Stromal cell of bone marrow (primary cell): ENCODE measurements at places on chromosomes 6 and 20.

DNA sequence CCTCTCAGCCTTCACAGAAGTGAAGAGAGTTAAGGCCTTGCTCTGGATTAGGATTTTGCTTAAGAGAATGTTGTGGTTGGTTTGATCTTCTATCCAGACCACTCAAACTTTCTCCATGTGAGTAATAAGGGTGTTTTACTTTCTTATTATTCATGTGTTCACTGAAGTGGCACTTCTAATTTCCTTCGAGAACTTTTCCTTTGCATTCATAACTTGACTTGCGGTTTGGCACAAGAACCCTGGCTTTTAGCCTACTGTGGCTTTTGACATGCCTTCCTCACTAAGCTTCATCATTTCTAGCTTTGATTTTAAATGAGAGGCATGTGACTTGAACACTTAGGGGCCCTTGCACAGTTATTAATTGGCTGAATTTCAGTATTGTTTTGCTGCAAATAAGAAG is 166.1 kb upstream of the OPRM1 start:
- DNase-seq = no peak

- DNase-seq = peak; percentile 36
Measured at GRCh38 chr6:53410508-53411258, 61.9 kb upstream of the ELOVL5 start.

DNA sequence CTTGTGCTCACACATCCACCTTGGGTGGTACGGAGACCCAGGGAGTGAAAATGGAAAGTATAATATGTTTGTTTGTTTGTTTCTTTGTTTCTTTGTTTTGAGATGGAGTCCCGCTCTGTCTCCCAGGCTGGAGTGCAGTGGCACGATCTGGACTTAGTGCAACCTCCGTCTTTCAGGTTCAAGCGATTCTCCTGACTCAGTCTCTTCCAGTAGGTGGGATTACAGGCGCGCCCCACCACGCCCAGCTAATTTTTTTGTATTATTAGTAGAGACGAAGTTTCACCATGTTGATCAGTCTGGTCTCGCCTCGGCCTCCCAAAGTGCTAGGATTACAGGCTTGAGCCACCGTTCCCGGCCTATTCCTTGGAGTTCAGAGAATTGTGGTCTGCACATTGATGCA is 115.4 kb downstream of the TRIM27 start:
- no peak for DNase-seq

DNA sequence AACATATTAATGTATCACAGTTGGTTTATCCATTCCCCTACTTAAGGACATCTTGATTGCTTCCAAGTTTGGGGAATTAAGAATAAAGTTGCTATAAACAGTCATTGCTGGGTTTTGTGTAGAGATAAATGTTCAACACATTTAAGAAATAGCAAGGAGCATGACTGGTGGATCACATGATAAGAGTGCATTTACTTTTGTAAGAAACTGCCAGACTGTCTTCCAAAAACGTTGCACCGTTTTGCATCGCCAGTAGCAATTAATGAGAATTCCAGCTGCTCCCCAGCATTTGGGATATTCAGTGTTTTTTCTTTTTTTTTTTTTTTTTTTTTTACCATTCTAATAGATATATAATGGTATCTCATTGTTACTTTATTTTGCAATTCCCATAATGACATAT is 695.7 kb upstream of the GJE1 start:
- no peak for DNase-seq

DNA sequence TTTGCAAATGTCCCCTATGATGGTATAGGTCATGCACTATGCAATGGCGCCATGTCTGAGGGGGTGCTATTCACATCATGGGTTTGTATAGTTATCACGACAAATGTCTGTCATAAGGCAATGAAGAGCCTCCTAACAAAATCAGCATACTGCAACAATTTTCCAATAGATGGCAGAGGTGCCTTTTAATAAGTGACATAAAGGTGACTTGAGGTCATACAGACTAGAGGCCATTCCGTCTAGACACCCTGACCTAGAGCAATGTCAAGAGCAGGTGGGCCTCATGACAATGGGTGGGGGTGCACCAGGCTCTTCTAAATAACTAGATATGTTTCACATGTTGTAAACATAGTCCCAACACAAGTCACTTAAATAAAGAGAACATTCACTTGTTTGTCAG is 107.7 kb downstream of the KIF6 start:
- DNase-seq = no peak

- peak; percentile 13 for DNase-seq
Measured at GRCh38 chr20:24608926-24609667, 139.7 kb downstream of the SYNDIG1 start.
